ENCODE measurements at places on chromosomes 6 and 20.

DNA sequence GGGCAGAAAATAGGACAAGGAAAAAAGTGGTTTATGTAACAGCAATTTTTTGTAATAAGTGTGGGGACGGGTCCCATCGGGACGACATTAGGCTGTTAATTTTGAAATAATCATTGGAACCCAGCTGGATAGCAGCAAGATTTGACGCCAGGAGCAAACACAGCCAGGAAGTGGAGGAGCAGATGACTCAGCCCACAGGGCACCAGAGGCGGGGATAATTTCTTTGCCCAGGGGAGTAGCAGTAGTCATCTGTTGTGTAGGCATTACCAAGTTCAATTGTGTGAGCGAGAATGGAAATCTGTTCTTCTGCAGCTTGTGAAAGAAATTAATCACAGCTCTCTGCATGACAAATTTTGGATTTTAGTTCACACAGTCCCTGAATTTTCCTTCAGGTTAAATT is 22.6 kb upstream of the RIN2 start:
- DNase-seq: peak; percentile 88

- no peak for DNase-seq
Measured at GRCh38 chr20:3652676-3653596, 10.3 kb downstream of the GFRA4 start.

DNA sequence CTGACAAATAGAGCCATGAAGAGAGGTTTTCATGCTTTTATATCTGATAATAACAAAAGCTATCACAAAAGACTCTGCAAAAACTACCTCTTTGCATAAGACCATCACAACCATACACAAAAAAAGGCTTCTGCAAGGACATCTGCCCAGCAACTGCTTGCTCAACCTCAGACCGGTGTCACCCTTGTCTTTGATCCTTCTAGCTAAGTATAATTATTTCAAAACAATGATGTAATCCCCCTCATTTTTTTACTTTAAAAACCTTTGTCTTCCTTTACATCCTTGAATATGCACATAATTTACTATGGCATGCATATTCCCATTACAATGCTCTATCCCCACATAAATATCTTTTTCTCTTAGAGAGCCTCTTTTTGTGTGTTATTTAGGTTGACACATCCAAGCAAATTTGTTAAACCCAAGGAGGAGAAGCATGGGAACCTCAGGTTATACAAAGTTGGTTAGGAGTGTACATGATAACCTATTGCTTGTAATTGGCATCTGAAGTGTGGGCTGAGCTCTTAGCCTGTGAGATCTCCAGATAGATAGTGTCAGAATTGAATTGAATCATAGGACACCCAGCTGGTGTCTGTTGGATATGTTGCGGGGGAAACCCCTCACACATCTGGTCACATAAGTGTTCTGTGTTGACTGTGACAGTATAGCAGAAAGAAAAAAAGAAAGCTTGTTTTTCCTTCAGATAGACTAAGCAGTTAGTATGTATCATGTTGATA is 20.7 kb upstream of the CGA start:
- DNase-seq: no peak

DNA sequence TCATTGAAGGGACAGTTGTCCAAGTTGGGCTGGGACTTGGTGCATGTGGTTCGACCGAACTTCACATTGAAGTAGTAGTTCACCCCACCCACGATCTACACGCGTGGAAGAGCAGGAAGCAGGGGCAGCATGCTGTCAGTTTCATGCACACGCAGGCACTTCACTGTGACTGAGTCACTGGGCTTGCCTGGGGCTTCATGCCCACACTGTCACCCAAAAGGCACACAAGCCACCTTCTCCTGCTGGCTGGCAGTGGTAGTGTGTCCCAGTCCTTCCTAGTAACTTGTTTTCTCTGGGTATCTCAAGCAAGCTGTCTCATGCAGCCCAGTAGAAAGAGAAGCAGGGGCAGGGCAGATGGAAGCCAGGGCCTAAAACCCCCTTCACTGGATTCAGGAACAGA is 2.0 kb downstream of the CST5 start:
- no peak for DNase-seq

DNA sequence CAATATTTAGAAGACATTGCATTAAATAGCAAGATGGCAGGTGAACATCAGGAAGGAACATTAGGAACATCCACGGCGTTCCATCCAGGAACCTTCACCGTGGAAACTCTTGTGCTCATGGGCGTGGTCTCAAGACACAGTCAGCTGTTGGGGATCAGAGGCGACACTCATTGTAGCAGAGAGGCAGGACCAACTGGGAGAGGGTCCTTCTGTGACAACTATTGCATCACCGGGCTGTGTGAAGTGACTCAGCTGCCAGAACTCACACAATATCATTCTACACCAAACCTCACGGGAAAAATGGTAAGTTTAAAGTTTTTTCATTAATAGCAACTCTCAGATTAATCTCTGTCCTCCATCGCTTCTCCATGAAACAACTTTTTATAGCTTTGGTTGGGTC is 334.8 kb upstream of the SULF2 start:
- no peak for DNase-seq

GRCh38 chr6:36599791-36600209 is 5.6 kb downstream of the SRSF3 start:
- no peak for DNase-seq

DNA sequence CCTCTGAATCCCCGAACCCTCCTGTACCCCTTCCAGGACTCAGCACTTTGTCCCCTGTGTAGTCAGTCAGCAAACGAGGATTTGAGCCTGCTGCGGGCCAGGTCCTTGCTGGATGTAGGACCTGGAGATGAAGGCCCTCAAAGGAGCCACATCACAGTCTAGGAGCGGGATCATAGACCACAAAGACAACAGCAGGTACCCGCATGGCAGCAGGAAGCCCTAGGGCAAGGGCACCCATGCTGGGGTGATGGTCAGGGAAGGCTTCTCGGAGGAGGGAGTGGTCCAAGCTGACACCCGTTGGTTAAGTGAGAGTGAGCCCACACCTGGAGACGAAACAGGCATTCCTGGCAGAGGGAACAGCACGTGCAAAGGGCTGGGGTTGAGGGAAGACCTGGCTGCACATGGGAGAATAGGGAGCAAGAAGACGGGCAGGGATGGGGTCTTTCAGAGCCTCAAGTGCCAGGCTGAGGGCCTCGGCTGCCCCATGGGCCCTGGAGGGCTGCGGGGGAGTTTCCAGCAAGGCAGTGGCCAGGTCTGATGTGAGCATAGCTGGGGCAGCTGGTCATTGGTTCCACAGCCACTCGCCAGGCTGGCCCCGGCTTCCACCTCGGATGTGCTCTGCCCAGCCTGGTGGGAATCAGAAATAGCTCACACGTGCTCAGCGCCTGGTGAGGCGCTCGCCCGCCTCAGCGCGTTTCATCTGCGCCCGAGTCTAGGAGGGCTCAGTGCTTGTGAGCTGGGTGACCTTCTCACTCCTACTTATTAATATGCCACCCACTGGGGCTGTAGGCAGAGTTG is 15.0 kb downstream of the DLGAP4 start:
- DNase-seq: no peak

DNA sequence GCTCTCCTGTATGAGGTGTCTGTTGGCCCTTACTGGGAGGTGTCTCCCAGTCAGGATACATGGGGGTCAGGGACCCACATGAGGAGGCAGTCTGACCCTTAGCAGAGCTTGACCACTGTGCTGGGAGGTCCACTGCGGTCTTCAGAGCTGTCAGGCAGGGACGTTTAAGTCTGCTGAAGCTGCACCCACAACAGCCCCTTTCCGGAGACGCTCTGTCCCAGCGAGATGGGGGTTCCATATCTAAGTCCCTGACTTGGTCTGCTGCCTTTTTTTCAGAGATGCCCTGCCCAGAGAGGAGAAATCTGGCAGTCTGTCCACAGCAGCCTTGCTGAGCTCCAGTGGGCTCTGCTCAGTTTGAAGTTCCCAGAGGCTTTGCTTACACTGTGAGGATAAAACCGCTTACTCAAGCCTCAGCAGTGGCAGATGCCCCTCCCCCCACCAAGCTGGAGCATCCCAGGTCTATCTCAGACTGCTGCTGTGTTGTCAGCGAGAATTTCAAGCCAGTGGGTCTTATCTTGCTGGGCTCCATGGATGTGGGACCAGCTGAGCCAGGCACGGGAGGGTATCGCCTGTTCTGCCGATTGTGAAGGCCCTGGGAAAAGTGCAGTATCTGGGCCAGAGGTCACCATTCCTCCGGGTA is 36.3 kb upstream of the IBTK start:
- DNase-seq: no peak

- DNase-seq: no peak
Measured at GRCh38 chr6:129894921-129895320, 33.8 kb upstream of the TMEM244 start.

GRCh38 chr20:3068986-3069900 is 2.2 kb upstream of the OXT start:
- no peak for DNase-seq

- DNase-seq: no peak
Measured at GRCh38 chr6:16392010-16392409, 153.6 kb downstream of the GMPR start.

DNA sequence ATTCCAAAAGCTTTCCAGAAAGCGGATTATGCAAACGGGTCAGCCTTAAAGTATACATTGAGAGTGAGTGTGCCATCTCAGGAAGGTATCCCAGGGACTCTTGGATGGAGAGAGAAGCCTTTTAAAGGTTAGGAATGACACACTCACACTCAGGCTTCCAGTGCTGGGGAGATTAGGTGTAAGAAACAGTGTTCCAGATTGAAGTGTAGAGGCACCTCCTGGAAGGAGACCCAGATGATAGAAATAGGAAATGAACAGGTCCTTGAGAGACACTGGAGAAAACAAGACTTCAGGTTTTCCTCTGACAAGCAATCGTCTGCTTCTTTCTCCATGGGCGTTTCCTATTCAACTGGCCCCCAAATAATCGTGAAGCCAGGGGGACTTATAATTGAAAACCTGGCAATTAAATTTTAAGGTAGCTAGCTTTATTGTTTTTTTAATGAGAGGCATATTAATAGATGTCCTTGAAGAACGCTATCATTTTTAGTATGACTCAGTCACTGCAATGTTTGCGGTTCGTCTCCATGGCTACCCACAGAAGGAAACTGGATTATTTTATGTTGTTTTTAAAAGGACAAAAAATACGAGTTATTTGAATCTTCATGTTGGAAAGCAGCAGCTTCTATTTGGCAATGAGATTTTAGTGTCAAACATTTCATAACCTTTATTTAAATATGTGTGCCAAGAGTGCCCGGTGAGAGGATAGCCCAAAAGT is 85.3 kb downstream of the TRMT6 start:
- peak; percentile 31 for DNase-seq

DNA sequence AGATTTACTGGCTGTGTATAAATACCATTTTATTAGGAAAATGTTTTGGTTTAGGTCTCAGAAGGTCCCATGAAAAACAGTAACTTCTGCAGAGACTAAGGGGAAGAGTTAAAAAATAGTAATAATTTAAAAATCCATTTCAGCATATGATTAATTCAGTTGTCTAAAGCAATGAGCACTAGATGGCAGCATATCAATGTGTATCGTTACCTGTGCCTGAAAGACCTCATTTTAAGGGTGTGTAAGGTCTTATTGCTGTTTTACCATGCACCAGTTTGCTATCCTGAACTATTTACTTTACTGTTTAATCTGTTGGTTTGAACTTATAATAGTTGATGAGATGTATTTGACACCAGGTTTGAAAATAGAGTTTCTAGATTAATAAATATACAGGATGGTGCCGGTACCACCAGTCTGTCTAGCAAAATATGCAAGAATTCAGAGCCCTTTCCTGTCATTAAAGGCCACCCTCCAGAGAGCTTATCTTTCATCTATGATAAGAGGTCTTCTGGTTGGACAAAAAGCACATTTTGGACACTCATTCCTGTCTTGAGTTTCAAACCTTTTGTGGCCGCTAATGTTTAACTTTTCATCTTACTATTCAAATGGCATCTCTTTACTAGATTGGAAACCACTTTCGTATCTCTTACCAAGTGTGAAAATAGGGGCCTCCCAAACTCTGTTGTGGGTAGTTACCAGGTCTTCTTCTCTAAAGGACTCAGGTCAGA is 8.9 kb upstream of the AHI1 start:
- DNase-seq: peak; percentile 23

DNA sequence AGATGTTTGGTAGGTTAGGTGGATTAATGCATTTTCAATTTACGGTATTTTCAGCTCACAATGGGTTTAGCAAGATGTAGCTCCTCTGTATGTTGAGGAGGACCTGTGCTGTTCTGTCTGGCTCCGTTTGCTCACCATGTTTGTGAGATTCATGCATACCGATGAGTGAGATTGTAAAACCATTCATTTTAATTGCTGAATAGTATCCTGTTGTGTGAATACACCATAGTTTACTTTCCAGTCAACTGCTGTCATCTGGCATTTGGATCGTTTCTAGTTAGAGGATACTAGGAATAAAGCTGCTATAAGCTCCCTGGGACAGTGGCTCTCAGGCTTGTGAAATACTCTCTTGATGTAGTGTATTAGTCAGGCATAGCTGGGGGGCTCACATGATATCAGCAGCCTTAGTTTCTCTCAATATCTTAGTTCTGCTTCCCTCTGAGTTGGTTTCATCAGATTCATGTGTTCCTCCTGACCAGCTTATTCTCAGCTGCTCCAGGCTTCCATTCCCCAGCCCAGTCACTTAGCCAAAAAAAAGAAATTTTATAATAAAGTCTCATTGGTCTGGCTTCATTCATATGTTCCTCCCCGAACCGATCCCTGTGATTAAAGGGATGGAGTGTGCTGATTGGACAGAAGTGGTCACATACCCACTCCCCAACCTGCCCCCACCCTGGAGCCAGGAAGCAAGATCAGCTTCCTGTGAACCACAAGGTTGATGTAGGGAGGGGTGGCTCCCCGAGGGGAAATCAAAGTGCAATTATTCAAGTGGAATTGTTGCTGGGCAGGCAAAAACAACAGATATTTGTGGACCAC is 10.9 kb upstream of the B4GALT5 start:
- no peak for DNase-seq

GRCh38 chr6:52426667-52427066 is 6.5 kb downstream of the EFHC1 start:
- DNase-seq: no peak

DNA sequence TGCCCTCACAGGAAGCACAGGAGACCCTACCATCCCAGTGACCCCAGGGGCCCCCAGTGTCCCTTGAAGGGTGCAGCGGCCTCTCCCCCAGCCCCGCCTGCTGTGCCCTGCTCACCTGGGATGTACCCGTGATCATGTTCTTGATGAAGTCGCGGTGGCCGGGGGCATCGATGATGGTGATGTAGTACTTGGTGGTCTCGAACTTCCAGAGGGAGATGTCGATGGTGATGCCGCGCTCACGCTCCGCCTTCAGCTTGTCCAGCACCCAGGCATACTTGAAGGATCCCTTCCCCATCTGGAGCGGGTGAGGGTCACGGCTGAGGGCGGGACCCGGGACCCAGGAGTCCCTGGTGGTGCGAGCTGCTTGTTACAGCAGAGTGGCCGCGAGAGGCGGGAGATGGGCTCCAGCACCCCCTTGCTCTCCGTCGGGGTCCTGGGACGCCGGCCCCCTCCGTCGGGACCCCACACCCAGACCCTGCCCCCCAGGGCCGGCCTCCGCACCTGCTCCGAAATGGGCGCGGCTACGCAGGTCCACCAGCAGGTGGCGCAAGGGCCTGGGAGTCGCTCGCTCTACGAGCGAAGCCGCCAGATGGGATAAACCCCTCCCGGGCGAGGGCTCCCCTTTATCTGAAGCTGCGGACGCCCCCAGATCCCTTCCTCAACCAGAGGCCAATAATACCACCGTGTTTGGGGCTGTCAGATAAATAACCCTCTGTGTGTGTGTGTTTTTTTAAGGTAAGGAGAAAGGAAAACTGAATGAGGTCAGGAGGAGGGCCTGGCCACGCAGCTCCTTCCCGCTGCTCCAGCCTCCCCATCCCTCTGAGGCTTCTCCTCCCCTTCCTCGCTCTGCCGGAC is 2.9 kb downstream of the EEF1A2 start:
- peak; percentile 85 for DNase-seq

- no peak for DNase-seq
Measured at GRCh38 chr6:127918506-127919427, 17.9 kb upstream of the THEMIS start.

Data from urothelium cell line (cell line).